GM23248 (cell line): ENCODE measurements at places on chromosomes 7 and 10. TPM values are rescaled to one million over a fixed set of nuclear protein-coding genes. Genes with fewer than 3 reads are reported as not detected.
A peak's percentile ranks its signal among the peaks of the same experiment; 100 is the strongest.

GRCh38 chr7:28316489-28316888 lies 95.8 kb upstream of the CREB5 start:
- H3K27ac ChIP-seq = peak overlapping the region; percentile 62
- peaks cover 38% of the 10 kb centered on the region for H3K4me1 ChIP-seq
- DNase-seq = peak; percentile 91
- no peaks in the 10 kb centered on the region for H3K27me3 ChIP-seq
- H3K36me3 ChIP-seq = no peaks in the 10 kb centered on the region

- peaks cover 16% of the 10 kb centered on the region for H3K4me1 ChIP-seq
- H3K4me3 ChIP-seq = no peak overlapping the region
- peak; percentile 21 for DNase-seq
- no peaks in the 10 kb centered on the region for H3K27me3 ChIP-seq
- no peaks in the 10 kb centered on the region for H3K36me3 ChIP-seq
Observed at GRCh38 chr7:20298486-20298901, 32.2 kb upstream of the ITGB8 start.

DNA sequence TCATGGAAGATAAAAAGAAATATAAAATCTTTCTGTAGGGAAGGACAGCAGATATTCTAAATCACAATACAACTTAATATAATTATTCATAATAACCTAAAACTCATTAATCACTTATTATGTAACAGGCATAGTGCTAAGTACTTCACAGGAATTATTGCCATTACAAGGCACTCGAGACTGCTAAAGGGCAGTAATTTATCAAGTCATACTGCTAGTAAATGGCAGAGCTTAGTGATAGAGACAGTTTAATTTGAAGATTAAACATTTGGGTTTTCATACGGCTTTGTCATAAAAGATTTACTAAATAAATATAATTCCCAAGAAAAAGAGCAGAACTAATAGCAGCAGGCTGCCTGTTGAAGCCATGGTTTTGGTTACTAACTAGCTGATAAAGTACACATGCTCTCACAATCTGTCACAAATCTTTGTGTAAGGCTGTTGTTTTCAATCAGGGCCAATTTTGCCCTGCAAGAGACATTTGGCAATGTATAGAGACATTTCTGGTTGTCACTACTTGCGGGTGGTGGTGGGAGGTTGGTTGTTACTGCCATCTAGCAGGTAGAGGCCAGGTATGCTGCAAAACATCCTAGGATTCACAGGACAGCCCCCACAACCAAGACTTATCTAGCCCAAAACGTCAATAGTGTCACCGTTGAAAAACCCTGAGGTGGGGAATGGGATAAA lies 233.3 kb upstream of the CACNA2D1 start:
- DNase-seq = no peak
- H3K27ac ChIP-seq = no peak overlapping the region
- H3K27me3 ChIP-seq = no peaks in the 10 kb centered on the region; the same call in 1 of the 2 replicates
- H3K4me3 ChIP-seq = no peak overlapping the region
- no peaks in the 10 kb centered on the region for H3K36me3 ChIP-seq

DNA sequence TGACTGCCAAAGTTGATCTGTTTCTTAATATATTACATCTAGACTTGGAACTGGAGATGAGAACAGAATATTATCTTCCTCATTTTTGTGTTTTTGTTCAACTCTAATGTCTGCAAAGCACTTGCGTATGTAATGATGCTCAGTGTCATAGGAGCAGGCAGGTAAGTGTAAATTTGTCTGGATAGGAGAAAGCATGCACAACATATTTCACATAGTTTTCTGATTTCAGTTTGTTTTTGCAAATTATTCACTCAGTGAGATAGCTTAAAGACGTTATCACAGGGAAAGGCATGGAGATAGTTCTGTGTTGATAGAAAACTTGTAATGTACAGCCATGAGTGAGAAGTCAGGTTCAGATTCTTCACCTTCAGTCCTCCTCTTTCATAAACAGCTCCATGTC lies 84.8 kb downstream of the CFTR start:
- no peaks in the 10 kb centered on the region for H3K27me3 ChIP-seq
- no peaks in the 10 kb centered on the region for H3K36me3 ChIP-seq
- no peak overlapping the region for H3K4me3 ChIP-seq
- H3K4me1 ChIP-seq = no peaks in the 10 kb centered on the region

GRCh38 chr10:100448951-100449350 lies 13.9 kb upstream of the WNT8B start:
- H3K36me3 ChIP-seq = no peaks in the 10 kb centered on the region
- peaks cover 18% of the 10 kb centered on the region for H3K27me3 ChIP-seq
- H3K27ac ChIP-seq = no peak overlapping the region
- no peaks in the 10 kb centered on the region for H3K4me1 ChIP-seq
- no peak overlapping the region for H3K4me3 ChIP-seq

GRCh38 chr10:114662646-114663217 lies 4.7 kb upstream of the ABLIM1 start:
- H3K27ac ChIP-seq = no peak overlapping the region
- no peak overlapping the region for H3K4me3 ChIP-seq
- H3K36me3 ChIP-seq = no peaks in the 10 kb centered on the region
- H3K27me3 ChIP-seq = peaks cover 32% of the 10 kb centered on the region

PDE1C gene
- 33.8 and 43.1 TPM in 2 replicates for total RNA-seq

UPK3BL2 gene
- total RNA-seq = 1.6 TPM in 1 of 2 replicates, not detected in the other

IFIT2 gene
- 3.5 and 7.0 TPM in 2 replicates for total RNA-seq

TRIM4 gene
- 27.2 and 34.5 TPM in 2 replicates for total RNA-seq
